ENCODE measurements at places on chromosomes 13 and 19.

DNA sequence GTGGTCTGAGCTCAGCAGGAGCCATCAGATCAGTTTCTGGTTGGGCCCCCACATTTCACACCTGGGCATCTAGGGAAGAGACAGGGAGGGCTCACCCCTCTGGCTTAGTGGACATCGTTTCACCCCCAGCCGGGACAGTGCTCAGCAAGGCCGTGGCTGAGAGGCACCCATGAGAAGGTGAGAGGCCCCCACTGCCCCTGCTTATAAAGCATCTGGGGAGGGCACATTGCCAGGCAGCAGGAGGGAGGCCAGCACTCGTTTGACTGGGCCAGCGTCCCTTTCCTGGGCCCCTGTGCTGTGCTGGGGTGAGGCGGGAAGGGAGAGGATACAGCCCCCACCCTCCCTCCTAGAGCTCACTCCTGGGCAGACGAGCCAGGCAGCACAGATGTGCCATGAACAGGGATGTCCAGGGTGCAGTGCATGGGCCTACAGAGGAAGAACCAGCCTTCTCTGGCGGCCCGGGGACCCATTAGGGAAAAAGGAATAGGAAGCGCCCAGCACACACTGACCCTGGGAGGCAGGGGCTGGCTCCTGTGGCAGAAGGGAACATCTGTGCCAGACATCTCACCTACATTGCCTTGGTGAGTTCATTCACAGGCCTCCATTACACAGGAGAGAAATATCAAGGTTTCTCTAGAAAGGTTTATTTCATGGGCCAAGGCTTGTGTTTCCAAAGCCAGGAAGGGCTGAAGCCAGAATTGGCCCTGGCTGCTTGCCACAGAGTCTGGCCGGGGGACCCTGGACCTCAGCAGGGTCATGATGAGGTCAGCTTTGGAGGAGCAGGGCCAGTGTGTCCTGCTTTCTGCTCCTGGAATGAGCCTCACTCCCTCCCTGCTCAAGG lies 7.7 kb downstream of the AP1M1 start:
- DNase-seq: no peak

- peak; percentile 81 for DNase-seq
Observed at GRCh38 chr19:3618144-3618810, 8.3 kb downstream of the CACTIN start.

GRCh38 chr19:52660981-52661380 lies 22.8 kb upstream of the ZNF83 start:
- DNase-seq: no peak

DNA sequence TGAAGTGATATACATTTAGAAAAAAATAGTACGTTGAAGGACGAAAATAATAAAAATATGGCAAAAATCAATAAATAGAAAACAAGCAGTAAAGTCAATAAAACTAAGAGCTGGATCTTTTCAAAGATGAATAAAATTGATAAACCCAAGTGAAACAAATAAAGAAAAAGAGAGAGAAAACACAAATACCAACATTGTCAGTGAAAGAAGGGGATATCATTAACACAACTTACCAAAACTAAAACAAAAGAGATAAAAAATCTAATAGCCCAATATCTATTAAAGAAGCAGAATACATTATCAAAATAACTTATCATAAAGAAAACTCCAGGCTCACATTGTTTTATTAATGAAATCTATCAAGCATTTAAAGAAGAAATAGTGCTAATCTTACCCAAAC lies 675.1 kb downstream of the UQCRFS1 start:
- DNase-seq: no peak

GRCh38 chr19:13652810-13653590 lies 111.3 kb upstream of the MRI1 start:
- DNase-seq: no peak
